Trophoblast cell (in vitro differentiated cells and primary cell): ENCODE measurements at places on chromosomes 7 and 10.

- no peaks in the 10 kb centered on the region for H3K27me3 ChIP-seq
- no peak overlapping the region for H3K27ac ChIP-seq
- H3K36me3 ChIP-seq, result no peaks in the 10 kb centered on the region
- H3K4me1 ChIP-seq, result no peaks in the 10 kb centered on the region
- no peak for DNase-seq
- no peak overlapping the region for H3K4me3 ChIP-seq
Observed at GRCh38 chr7:151773797-151774196, 103.1 kb downstream of the PRKAG2 start.

DNA sequence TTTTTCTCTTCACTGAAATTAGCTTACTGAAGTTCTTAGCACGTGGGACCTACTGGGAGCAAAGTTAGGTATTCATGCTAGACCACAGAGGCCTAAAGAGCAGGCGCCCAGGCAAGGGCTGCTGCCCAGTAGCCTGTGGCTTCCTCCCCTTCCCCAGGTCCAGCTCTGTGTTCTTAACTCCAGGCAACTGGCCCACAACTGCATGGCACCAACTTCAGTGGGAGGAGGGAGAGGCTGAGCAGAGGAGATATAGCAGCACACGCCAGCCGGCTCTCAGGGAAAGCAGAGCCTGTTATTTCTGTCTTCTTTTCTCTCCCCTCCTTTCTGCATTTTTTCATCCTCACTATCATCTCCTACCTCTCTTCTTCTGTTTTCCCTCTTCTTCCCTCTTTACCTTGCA lies 67.4 kb downstream of the PCGF5 start:
- no peak for DNase-seq
- no peak overlapping the region for H3K4me3 ChIP-seq
- H3K4me1 ChIP-seq, result no peaks in the 10 kb centered on the region
- no peak overlapping the region for H3K27ac ChIP-seq

DNA sequence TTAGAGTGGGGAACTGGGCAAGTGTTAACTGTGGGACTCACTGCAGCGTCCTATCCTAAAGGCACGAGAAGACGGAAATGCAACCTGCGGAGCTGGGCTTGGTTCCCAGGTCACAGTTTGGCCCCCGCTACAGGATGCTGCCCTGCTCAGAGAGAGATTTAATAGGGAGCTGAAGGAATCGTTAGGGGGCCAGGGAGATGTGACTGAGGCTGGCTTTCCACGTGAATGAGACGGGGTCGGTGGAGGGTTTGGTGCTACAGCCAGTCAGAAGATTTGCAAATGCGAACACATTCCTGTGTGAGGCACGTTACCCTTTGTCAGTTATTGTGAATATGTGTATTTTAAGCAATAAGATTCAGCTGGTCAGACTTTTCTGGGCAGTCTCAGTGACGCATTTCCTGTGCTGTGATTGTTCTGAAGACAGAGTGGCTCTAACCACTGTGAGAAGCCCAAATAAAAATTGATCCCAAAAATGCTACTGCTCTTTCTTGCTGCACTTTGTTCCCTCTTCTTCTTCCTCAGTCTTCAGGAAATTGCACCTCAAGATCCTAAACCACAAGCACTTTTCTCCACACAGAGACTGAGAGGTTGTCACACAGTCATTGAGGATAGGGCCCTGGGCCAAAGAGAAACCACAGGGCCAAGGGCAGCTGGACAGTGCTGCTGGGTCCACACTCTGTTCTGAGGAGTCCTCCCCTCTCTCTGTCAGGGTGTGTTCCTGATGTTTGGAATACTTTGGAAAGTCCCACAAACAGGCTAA lies 21.2 kb downstream of the CYP17A1 start:
- H3K4me3 ChIP-seq, result no peak overlapping the region
- no peaks in the 10 kb centered on the region for H3K27me3 ChIP-seq
- peak overlapping the region; percentile 61 for H3K27ac ChIP-seq
- peak; percentile 23 for DNase-seq
- H3K4me1 ChIP-seq, result peaks cover 36% of the 10 kb centered on the region
- H3K36me3 ChIP-seq, result peaks cover 36% of the 10 kb centered on the region

DNA sequence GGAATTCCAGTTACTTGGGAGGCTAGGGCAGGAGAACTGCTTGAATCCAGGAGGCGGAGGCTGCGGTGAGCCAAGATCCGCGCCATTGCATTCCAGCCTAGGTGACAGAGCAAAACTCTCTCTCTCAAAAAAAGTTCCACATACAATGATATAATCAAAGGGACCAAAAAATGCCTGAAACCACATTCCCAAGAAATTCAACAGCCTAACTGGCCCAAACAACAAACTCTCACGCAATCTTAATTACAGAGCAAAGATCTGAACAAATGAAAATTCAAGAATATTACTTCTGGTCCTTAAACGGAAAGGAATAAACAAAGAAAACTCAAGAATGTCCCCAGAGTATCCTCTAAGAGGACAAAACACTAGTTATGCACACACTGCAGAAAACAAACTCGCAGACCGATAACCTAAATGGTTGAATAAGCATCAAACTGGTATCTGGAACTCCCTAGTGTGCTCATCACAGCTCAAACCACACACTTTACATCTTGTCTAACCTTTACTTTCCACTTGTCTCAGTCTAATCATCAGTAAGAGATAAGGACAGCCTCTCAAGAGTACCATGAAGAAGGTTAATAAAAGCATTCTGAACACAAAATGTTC lies 3.7 kb downstream of the OGA start:
- H3K4me1 ChIP-seq, result peaks cover 5% of the 10 kb centered on the region
- H3K27me3 ChIP-seq, result no peaks in the 10 kb centered on the region
- peak; percentile 82 for DNase-seq
- H3K27ac ChIP-seq, result no peak overlapping the region
- no peak overlapping the region for H3K4me3 ChIP-seq

DNA sequence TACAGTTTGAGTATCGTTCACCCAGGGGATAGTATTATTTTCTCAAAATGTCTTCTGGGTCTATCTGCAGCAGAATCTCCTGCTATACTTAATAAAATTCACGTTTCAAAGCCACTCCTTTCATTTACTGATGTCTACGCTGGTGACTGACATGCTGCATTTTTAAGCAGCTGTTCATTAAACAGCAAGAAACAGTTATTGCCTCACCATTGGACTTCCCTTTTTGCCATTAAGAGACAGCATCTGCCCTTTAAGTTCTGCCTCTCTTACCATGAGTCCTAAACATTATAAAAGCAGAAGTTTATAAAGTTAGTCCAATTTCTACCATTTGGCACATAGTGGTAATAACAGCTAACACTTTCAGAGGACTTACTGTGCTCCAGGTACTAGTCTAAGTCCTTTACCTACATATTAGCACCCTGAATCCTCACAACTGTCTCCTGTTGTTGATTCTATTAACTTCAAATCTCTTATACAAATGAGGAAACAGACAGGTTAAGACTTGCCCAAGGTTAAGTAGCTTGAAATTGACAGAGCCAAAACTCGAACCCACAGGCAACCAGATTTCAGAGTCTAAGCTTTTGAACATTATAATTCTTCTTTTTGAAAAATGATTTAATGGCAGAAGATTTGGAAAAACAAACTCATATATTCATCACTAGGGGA lies 169.5 kb downstream of the SNX13 start:
- no peaks in the 10 kb centered on the region for H3K4me1 ChIP-seq
- peak; percentile 11 for DNase-seq
- no peak overlapping the region for H3K27ac ChIP-seq
- no peaks in the 10 kb centered on the region for H3K36me3 ChIP-seq
- no peak overlapping the region for H3K4me3 ChIP-seq
- no peaks in the 10 kb centered on the region for H3K27me3 ChIP-seq

DNA sequence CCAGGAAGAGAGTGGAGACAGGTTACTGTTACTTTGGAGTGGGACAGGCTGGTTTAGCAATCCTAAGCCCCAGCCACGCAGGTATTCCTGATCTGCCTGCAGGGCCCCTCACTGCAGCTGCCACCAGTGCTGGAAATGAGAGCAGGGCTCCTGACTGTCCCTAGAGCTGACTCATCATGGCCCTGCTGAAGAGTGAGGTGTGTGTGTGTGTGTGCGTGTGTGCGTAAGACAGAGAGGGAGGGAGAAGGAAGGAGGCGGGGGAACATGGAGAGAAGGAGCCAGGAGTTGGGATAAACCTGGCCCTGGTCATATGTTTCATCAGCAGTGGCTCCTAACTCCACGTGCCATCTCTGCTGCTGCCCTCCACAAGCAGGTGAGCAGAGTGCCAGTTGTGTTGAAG lies 3.6 kb downstream of the FOXI2 start:
- H3K36me3 ChIP-seq, result no peaks in the 10 kb centered on the region
- H3K4me1 ChIP-seq, result peaks cover 6% of the 10 kb centered on the region
- H3K4me3 ChIP-seq, result no peak overlapping the region
- H3K27ac ChIP-seq, result no peak overlapping the region

DNA sequence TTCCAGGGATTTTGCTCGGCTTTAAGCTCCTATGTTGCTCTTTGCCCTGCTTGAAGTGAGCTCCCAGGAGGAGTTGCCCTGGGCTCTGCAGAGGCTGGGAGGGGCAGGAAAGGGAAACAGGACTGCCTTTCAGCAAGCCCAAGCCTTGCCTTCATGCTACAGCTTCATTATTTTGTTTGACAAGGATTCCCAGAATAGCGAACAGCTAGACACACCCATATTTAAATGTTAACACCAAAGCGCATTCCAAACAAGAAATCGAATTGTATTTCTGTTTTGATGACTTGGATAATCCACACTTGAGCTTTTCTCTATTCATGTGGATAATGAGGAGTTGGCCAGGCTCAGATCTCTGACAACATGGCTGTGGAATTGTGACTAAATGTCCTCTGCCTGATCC lies 6.3 kb downstream of the KIAA1217 start:
- no peak for DNase-seq
- no peak overlapping the region for H3K4me3 ChIP-seq
- peaks cover 8% of the 10 kb centered on the region for H3K36me3 ChIP-seq
- peaks cover 22% of the 10 kb centered on the region for H3K4me1 ChIP-seq

DNA sequence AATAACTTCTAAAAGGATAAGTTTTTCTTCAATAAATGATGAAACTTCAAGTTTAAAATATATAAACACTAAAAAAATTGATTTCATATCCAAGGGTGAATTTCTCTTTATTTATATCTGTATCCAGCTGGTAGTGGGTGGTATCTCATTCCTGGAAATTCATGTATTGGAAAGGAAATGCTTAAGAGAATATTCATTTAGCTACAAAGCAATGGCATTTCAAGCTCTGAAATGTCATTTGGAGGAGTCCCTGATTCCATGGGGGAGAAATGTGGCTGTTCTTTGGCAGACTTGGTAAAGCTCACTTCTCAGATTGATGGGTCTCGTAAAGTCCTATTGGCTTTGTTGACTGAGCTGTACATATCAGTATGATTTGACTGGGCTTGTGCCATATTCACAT lies 156.3 kb upstream of the TEX47 start:
- no peak for DNase-seq
- no peak overlapping the region for H3K27ac ChIP-seq
- no peak overlapping the region for H3K4me3 ChIP-seq

DNA sequence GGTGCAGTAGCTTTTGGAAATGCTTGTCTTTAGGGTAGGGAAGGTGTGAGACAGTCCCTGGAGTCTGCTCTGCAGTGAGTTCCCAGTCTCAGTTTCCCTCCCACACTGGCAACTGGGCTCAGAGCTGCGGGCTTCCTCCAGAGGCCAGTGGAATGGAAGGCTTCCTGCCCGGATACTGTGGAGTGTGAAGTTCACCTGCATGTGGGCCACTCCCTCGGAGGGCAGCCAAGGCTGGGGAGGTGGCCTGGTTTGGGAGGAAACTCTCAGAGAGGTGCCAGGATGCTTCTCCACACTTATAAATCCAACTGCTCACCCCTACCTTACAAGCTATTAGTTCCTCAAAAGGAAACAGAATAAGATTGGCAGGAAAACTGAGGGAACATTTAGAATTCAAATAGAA lies 18.1 kb upstream of the UBE2H start:
- no peak overlapping the region for H3K4me3 ChIP-seq
- no peaks in the 10 kb centered on the region for H3K27me3 ChIP-seq
- H3K36me3 ChIP-seq, result no peaks in the 10 kb centered on the region
- peak; percentile 61 for DNase-seq

GRCh38 chr7:100568896-100569844 lies 4.5 kb downstream of the SAP25 start:
- DNase-seq, result peak; percentile 31
- no peak overlapping the region for H3K27ac ChIP-seq
- H3K4me3 ChIP-seq, result peak overlapping the region; percentile 7
- peaks cover 6% of the 10 kb centered on the region for H3K36me3 ChIP-seq

GRCh38 chr7:151099486-151100211 lies 13.4 kb downstream of the AGAP3 start:
- H3K27ac ChIP-seq, result no peak overlapping the region
- H3K36me3 ChIP-seq, result peaks cover 7% of the 10 kb centered on the region
- no peak for DNase-seq
- no peak overlapping the region for H3K4me3 ChIP-seq
- H3K4me1 ChIP-seq, result no peaks in the 10 kb centered on the region
- H3K27me3 ChIP-seq, result no peaks in the 10 kb centered on the region

GRCh38 chr10:132519382-132520176 lies 18.0 kb upstream of the INPP5A start:
- no peaks in the 10 kb centered on the region for H3K36me3 ChIP-seq
- DNase-seq, result no peak
- H3K27me3 ChIP-seq, result no peaks in the 10 kb centered on the region
- no peak overlapping the region for H3K4me3 ChIP-seq
- no peak overlapping the region for H3K27ac ChIP-seq

- H3K27ac ChIP-seq, result no peak overlapping the region
- no peaks in the 10 kb centered on the region for H3K27me3 ChIP-seq
- H3K4me3 ChIP-seq, result no peak overlapping the region
- H3K36me3 ChIP-seq, result no peaks in the 10 kb centered on the region
- H3K4me1 ChIP-seq, result no peaks in the 10 kb centered on the region
- DNase-seq, result no peak
Observed at GRCh38 chr10:65787571-65787970, 1138.3 kb upstream of the LRRTM3 start.
